ENCODE measurements at places on chromosomes 3 and 15.
A peak's percentile ranks its signal among the peaks of the same experiment; 100 is the strongest.

DNA sequence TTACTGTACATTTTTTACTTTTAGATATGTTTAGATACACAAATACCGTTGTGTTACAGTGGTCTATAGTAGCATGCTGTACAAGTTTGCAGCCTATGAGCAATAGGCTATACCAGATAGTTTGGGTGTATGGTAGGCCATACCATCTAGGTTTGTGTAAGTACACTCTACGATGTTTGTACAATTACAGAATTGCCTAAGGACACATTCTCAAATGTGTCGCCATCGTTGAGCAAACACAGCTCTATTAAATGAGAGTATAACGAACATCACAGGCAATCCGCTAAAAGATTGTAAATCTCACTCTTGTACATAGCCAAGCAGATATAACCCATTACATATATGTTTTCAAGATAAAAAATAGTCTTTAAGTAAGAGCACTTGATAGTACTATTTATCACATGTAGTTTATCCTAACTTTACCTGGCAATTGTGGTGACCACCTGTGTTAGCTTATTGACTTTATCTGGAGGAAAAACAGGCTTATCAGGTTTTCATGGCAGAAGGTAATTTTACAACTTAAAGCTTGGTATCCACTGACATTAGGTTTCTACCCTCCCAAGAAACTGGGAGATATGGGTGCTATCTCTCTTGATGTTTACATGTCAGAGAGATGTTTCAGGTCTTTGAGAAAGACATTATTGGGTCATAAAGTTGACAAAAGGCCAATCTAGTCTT, 898.7 kb downstream of the NSUN3 start:
- no peak for DNase-seq

- DNase-seq = peak; percentile 64
These were observed 19.2 kb downstream of the EID1 start for GRCh38 chr15:48896869-48897814.

- no peak for DNase-seq
These were observed 483.8 kb downstream of the MECOM start for GRCh38 chr3:169179722-169180121.

DNA sequence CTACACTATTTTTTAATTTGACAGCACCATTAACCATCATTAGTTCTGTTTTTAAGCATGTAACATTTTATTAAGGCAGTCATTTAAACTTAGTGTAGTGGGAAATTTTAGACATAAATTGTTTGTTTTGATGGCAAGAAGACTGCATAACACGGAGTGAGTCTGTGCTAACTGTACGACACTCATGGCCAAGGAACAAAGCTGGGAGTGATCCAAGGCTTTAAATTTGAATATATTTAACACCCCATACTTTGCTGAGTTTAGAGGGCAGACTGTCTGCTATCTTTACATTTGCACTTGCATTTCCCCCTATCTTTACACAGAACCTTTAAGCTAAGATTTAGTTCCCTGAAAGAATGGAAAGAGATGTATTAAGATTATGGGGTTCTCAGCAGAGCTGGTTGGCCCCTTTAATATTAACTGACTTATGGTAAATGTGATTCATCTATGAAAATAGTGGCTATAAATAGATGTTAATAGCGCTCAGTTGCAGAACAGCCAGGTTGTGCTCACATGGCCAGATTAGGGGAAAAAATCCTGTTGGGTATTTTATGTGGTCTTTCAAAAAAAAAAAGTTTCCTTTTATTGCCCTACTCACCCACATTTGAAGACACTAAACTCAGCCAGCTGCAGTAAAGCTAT, 120.7 kb downstream of the CMSS1 start:
- peak; percentile 71 for DNase-seq

- DNase-seq = no peak
These were observed 43.5 kb upstream of the MBNL1 start for GRCh38 chr3:152225201-152225600.

GRCh38 chr15:39887211-39887610, 32.9 kb downstream of the GPR176 start:
- DNase-seq = no peak

GRCh38 chr3:30675006-30675405, 68.6 kb downstream of the TGFBR2 start:
- no peak for DNase-seq

- DNase-seq = no peak
These were observed 46.2 kb downstream of the CCDC12 start for GRCh38 chr3:46930166-46930944.

GRCh38 chr15:58556541-58556940, 124.8 kb downstream of the LIPC start:
- no peak for DNase-seq

GRCh38 chr3:72340476-72341379, 507.5 kb downstream of the SHQ1 start:
- DNase-seq = peak; percentile 21

- peak; percentile 39 for DNase-seq
These were observed 151.6 kb downstream of the FOXB1 start for GRCh38 chr15:60155661-60156060.

DNA sequence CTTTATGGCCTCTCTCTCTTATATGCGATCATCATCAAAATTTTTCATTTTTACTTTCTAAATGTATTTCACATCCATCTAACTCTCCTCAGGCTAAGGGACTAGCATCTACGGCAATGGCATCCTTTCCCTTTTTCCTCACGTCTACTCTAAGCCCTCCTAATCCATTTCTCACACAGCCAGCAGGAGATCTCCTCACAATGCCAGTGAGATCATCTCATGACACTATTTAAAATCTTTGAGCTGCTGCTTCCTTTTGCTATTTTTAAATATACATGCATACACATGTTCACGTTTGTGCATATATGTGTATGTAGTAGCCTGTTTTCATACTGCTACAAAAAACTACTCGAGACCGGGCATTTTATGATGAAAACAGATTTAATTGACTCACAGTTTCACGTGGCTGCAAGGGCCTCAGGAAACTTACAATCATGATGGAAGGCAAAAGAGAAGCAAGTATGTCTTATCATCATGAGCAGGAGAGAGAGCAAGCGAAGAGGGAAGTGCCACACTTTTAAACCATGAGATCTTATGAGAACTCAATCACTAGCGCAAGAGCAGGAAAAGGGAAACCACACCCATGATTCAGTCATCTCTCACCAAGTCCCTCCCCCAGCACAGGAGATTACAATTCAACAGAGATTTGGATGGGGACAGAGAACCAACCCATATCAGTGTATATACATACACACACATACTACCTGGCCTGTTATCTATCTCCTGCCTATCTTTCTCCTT, 599.2 kb upstream of the ROBO1 start:
- no peak for DNase-seq

- no peak for DNase-seq
These were observed 3.3 kb upstream of the TAMM41 start for GRCh38 chr3:11850003-11850402.

DNA sequence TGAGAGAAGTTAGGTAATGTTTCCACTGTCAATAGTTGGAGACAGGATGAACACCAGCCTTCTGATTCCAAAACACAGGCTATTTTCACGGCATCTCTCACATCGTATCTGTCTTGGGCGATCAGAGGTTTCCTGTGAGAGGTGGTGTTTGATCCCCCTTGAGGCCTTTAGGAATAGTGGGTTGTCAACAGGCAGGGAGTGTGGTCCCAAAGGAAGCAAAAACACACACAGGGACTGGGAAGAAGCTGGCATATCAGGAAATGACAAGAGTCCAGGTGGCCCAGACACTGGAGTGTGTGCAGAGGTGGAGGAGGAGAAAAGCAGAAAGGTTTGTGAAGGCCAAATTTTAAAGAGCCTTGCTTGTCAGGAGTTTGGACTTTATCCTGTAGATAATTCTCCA, 6.6 kb upstream of the MAGEF1 start:
- no peak for DNase-seq

GRCh38 chr3:129829640-129830039, 63.9 kb downstream of the TMCC1 start:
- peak; percentile 90 for DNase-seq

- no peak for DNase-seq
These were observed 53.7 kb downstream of the CHSY1 start for GRCh38 chr15:101198031-101198575.

GRCh38 chr15:62357431-62357830, 192.3 kb upstream of the C2CD4B start:
- no peak for DNase-seq

GRCh38 chr3:177448987-177449359, 251.7 kb upstream of the TBL1XR1 start:
- DNase-seq = no peak

DNA sequence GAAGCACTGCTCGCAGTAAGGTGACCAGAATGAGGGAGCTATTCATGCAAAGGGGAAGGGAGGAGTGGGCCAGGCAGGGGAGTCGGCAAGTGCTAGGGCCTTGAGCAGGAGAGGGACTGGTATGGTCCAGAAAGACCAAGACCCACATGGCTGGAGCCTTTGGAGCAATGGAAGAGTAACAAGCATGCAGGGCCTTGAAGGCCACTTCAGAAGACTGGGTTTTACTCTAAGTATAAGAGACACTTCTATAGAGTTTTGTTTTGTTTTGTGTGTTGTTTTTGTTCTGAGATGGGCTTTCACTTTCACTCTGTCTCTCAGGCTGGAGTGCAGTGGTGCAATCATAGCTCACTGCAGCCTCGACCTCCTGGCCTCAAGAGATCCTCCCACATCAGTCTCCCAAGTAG, 42.0 kb downstream of the BFSP2 start:
- DNase-seq = no peak

DNA sequence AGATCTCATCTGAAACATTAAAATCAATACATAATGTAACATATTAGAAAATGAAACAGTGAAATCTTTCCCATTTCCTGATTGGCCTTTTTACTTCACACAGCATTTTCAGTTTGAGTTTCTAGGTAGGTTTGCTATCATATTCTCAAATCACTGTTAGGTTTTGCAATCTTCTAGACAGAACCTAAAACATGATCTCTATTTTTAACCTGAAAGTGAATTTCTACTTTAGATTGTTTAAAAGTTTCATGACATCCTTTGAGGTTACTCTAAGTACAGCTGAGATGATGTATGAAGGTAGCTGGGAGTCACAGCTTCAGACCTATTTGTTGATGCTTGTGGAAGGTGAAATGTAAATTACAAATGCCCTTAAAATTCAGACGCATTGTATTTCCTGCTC, 118.4 kb upstream of the GPR149 start:
- DNase-seq = no peak

DNA sequence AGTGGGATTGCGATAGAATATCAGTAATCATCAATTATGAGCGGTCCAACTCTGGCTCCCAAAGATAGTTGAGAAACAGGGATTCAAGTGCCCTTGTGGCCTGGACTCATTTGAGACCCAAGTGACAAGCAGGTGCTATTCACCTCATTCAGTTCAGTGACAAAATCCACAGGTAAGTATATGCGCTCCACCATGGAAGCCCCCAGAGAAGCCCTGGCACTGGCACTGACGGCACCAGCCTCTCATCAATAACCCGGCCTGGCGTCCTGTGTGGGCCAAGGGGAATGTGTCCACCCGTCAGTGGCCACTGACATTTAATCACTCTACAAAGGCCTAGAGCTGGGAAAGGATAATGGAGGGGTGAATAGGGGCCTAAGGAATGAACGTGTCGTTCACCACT, 117.2 kb downstream of the ADCY5 start:
- no peak for DNase-seq

GRCh38 chr15:96750361-96750760, 419.9 kb downstream of the NR2F2 start:
- no peak for DNase-seq

GRCh38 chr3:122390665-122391064, 6.7 kb downstream of the FAM162A start:
- no peak for DNase-seq

GRCh38 chr3:23553353-23553752, 252.4 kb upstream of the UBE2E1 start:
- no peak for DNase-seq

DNA sequence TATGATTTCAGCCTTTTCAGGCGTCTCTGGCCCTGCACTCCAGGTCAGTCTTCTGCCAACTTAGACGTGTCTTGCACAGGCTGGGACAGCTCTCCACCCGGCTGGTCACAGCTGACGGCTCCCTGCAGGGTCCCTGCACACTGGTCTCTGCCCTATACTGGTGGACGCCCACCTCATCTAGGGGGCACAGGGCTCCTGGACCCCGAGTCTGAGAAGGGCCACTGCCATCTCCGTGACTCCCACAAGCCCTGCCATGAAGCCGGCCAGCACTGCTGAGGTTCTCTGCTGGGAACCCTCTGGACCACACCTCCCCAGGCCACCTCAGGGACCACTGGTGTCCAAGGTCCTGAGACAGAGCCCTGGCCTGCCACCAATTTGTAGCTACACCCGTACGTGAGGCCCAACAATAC, 40.5 kb downstream of the CYFIP1 start:
- DNase-seq = no peak

- no peak for DNase-seq
These were observed 108.4 kb downstream of the MEGF11 start for GRCh38 chr15:66144978-66145725.

- no peak for DNase-seq
These were observed 4.5 kb upstream of the CAPN3 start for GRCh38 chr15:42354824-42355223.

- DNase-seq = no peak
These were observed 87.2 kb upstream of the TNFAIP8L3 start for GRCh38 chr15:51181905-51182304.

- no peak for DNase-seq
These were observed 213.1 kb upstream of the LRRFIP2 start for GRCh38 chr3:37387462-37387861.

GRCh38 chr3:158789592-158789991, 12.3 kb upstream of the MFSD1 start:
- DNase-seq = peak; percentile 78

DNA sequence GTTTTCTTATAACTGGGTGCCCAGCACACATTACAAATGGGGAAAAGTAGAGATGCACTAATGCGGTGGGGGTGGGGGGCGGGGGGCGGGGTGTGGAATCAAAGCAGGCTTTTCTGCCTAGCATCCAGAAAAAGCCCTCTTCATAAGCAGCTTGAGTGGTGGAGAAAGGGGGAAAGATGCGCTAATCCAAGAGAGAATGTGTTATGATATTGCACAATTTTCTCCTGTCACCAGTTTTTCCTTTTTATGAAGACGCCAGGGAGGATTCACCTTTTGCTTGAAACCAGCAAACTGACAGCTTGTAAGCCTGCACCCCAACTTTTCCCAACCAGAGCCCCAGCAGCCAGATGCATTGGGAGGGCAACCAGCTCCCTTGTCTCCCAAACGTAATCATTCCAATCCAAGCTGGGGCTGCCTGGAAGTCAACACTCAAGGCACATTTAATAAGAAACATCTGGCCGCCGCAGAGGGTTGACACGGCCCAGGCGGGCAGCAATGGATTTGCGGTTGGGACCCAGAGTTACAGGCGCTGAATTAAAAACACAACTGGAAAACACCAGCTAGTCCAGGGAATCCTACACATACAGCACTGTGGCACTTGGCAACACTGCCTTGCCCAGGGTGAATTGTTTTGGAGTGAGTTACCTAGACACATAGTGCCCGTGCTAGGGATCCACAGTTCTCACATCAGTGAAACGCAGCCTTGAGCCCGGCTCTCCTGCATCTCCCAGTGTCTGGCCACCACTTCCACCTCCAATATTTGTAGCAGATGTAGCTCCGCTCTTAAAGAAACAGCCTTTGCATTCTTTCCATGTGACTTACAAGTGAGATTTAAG, 218.5 kb upstream of the PRICKLE2 start:
- peak; percentile 84 for DNase-seq

GRCh38 chr3:138424323-138424722, 10.1 kb upstream of the ESYT3 start:
- DNase-seq = no peak
